T-helper 2 cell (primary cell): ENCODE measurements at places on chromosomes 6 and 20.

DNA sequence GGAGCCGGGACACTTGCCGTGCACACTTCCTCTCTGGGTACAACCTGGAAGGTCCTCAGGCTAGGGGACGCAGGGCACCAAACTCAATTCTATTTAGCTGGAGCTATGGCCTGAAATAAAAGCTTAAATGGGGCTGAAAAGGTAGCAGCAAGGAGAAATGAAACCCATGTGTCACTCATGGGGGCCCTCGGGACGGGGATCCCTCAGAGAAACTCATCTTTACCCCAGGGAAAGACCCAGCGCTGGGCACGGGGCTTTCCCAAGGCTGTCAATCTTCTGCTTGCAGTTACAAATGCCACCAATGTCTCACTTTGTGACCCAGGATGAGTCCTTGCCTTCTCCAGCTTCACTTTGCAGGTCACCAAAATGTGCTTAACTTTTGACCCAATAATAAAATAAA, 16.5 kb downstream of the SNAI1 start:
- DNase-seq: no peak

DNA sequence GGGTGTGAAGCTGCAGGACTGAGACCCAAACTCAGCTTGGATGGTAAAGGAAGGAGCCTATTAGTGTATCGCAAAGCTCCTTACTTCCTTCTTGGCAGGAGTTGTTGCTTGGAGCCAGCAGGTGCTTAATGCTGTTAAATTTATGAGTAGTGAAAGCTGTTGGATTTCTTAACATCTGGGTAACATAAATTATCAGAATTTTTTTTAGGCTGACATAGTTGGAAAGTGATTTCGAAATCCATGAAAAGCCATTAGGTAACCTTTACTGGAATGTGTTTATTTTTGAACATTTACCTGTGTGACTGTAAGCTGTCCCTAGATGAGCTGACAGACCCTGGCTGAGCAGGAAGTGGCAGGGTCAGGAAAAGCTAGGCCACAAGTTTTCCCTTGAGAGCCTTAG, 470.4 kb upstream of the SLC35B3 start:
- DNase-seq: no peak

GRCh38 chr20:63690898-63691710, 5.3 kb upstream of the TNFRSF6B start:
- no peak for DNase-seq

GRCh38 chr6:3670356-3670755, 81.2 kb downstream of the PXDC1 start:
- no peak for DNase-seq

DNA sequence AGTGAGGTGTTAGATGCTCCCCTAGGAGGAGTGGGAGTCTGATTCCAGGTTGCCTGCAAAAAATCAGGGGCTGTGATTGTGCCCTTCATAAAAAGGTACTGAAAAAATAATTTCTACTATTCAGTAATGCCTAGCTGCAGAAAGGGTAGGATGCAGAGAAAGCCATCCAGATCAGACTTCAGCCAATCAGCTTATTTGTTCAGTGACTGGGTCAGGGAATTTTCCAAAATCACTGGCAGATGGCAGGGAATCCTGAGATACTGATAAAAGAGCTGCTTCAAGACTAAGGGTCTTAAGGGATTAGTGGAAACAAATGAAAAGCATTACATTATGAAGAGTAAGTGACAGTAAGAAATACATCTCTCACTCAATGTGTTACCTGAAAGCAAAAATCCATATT, 42.8 kb upstream of the MTRF1L start:
- DNase-seq: no peak

- no peak for DNase-seq
These were observed 760.3 kb upstream of the NRSN1 start for GRCh38 chr6:23365732-23366131.

- no peak for DNase-seq
These were observed 1.0 kb upstream of the NXT1 start for GRCh38 chr20:23349338-23350195.

GRCh38 chr20:37672143-37672542, 21.7 kb upstream of the CTNNBL1 start:
- DNase-seq: no peak

DNA sequence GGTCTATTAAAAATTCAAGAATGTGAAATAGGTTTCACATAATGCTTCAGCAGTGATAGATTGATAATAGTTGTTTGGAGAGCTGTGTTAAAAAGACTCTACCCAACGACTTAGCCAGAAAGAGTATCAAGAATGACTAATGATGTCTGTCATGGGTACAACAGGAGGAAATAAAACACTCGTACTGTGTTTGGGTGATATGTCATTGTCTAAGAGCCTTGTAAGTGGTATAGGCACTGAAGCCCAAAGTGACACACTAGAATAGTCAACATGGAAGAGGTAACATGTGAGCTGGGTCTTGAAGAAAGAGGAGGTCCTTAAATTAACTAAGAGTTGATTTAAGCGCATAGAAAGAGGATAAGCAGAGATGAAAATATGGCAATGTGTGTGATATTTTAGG, 471.8 kb upstream of the MAN1A1 start:
- DNase-seq: no peak

- no peak for DNase-seq
These were observed 171.8 kb upstream of the AKAP12 start for GRCh38 chr6:151067684-151068596.

GRCh38 chr20:12924126-12924525, 84.6 kb upstream of the SPTLC3 start:
- DNase-seq: no peak

GRCh38 chr6:110337486-110337885, 20.7 kb downstream of the METTL24 start:
- DNase-seq: no peak

DNA sequence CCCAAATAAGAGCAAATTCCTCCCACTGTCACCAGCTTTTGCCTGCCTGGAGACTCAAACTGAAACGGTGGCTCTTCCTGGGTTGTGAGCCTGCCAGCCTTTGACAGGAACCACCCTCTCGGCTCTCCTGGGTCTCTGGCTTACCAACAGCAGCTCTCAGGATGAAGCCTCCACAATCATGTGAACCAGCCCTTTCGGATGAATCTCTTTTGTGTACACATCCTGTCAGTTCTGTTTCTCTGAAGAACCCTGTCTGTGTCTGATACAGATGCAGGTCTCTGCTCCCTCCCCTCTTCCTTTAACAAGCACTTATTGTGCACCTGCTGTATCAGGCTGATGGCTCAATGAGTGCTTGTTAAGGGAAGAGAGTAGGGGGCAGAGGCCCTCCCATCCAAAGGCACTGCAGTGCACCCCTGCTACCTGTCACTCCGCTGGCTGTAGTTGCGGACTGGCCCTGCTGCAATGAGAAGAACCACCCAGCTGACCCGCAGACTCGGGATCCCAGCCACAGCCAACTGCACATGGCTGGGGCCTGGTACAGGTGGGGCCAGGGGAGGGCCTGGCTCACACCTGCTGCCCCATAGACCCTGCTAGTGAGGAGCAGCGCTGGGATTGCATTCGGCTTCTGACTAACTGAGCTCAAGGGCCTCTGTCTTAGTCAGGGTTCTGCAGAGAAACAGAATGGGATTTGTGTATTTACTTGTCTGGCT, 120.1 kb upstream of the PMEPA1 start:
- DNase-seq: no peak

DNA sequence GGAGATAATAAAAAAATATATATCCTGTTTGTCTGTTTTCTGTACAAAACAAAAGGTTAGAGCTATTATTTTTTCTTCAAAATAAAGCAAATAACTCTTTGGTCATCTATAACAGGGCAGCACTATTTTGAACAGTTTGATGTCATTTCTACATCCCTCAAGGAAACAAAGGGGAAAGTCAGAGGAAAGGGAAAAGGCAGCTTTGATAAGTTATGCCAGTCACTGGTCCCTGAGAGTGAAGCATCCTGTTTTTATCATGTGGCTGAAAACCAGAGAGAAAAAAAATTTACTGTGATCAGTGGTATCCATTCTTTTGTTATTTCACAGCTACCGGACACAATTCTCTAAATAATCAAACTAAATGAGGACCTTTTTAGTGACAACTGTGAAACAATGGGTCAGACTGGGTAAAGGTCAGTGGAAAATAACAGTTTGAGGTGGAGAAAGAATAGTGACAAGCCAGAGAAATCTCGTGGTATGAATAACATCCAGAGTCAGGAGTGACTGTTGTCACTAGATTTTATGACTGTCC, 356.0 kb downstream of the HDGFL1 start:
- DNase-seq: no peak

DNA sequence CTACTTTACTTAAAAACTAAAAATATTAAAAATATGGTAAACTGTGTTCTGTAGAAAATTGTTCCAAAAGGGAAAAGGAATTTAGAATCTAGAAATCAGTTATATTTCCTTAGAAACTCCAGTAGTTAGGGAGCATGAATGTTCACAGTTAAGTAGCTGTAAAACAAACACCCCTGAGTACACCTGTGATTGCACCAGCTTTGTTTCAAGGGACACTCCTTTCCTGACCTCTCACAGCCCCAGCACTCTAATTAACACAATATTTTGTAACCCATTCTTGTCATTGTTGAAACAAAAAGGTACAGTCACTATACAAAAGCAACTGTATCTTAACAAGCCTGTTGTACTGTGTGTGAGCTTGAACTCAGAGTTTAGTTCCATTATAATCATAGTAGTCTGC, 72.3 kb downstream of the NCOA7 start:
- DNase-seq: no peak

GRCh38 chr6:56242346-56242745, 5.0 kb downstream of the COL21A1 start:
- no peak for DNase-seq

DNA sequence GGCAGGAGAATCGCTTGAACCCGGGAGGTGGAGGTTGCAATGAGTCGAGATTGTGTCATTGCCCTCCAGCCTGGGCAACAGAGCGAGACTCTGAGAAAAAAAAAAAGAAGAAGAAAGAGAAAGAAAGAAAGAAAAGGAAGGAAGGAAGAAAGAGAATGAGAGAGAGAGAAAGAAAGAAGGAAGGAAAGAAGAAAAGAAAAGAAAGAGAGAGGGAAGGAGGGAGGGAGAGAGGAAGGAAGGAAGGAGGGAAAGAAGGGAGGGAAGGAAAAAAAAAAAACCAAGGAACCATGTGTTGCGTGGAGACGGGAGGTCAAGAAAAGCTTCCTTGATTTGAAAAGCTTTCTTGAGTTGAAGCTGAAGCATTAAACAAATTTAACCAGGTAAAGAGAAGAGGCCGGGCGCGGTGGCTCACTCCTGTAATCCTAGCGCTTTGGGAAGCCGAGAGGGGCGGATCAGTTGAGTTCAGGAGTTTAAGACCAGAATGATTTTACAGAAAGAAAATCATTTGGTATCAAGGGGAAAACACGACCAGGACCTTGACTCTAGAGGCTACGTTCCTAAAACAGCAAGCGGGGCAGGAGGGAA, 90.5 kb upstream of the PRSS16 start:
- no peak for DNase-seq

DNA sequence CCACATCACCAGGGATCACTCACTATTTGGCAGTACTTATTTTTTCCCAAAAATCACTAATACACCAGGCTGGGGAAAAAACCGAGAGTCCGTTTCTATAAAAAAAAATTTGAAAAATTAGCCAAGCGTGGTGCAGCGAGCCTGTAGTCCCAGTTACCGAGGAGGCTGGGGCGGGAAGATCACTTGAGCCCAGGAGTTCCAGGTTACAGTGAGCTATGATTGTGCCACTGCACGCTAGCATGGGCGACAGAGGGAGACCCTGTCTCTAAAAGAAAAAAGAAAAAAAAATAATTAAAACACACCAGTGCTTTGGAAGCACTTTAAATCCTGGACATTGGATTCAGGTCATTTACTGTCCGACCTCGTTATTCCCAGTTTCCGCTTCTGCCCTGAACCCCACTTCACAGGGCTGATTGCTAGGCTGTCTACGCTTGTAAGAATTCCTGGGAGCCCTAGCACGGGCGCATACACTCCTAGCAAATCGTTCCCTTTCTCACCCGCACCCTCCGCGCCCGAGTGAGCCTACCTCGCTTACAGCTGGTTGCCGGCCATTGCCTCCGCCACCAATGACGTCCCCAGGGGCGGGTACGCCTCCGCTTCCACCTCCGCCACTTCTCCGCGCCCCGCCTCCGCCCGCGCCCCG, at the start of gene TPMT:
TSS of gene TPMT (minus strand) at position 571 of the 643 bp plus-strand sequence. CDS start 5,950 bp downstream, outside the sequence.
- DNase-seq: peak; percentile 20

GRCh38 chr6:6596529-6597328, 8.2 kb downstream of the LY86 start:
- no peak for DNase-seq

DNA sequence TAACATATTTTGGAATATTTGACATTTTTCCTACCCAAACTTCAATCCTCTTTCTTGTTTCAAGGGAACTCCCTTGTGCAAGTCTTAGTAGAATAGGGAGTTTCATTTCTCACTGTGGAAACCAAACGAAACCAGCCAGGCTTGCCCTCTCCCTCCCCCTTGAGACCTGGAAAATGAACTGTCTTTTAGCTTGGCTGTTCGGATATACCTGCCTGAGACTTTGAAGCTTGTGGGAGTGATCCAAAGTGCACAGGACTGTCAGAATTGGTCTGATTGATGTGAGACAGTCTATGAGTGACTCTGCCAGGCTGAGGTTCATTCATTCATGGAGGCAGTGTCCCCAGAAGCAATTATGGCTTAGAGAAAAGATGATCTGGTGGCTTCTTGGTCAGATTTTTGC, 388.1 kb downstream of the EPM2A start:
- DNase-seq: no peak

DNA sequence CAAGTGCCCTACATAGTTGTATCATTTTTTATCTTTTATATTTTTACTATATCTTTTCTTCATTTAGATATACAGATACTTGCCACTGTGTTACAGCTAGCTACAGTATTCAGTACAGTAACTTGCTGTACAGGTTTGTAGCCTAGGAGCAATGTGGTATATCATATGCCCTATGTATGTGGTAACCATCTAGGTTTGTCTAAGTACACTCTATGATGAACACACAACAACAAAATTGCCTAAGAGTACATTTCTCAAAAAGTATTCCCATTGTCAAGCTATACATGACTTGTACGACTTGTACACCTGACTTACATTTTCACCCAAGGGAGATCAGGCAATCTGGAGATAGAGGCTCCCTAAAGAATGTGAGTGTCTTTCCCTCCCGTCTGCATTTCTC, 8.2 kb downstream of the ELOVL5 start:
- DNase-seq: no peak
